CD4-positive, alpha-beta T cell treated with Interleukin-1 beta for 1 hour (primary cell): ENCODE measurements at places on chromosomes 12 and 14.

DNA sequence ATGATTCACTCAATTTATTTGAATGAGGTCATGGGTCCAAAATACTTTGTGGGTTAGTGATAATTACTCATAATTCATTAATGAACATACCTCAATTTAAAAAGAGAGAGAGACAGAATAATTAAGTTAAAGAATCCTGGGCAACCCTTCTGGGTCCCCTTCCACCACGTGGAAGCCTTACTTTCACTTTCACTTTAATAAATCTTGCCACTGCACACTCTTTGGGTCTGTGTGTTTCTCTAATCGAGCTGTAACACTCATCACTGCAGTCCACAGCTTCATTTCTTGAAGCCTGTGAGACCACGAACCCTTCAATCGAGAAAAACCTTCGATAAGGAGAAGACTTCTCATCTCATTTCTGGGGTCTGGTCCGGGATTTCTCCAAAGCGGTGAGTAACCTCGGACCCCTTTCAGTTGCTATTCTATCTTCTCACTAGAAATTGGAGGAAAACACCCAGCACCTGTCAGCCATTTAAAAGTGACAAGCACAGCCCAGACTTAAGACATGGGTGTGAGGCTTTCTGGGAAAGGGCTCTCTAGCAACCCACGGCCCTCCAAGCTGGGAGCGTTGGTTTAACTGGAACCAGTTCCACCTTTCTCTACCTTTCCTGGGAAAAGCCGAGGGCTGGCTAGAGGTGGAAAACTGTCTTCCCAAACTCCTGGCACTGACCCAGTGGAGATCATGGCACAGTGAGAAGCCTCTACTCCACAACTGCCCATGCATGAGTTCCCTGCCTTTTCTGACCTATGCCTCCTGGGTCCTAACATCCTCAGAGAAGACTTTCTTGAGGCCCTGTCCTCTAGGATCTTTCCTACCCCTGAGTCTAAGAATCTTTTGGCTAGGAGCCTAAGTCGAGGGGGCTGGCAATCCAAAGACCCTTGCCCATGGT, 148.8 kb upstream of the ATF7IP start:
- no peak for DNase-seq

DNA sequence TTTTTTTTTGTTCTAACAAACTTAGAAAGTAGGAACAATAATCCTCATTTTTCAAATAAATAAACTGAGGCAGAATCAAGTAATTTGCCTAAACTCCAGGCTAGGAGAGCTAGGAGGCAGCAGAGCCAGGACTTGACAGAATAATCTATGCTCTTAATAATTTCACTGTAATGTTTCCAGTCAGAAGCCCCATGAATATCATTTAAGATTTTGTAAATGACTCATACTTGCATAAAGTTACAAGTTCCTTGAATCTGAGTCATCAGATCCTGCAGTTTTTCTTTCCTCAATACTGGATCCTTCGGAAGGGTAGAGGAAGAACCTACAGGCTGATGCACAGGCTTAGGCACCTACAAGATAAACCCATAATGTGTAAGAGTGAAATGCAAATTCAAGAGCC, 29.0 kb downstream of the CAPRIN2 start:
- DNase-seq = no peak

DNA sequence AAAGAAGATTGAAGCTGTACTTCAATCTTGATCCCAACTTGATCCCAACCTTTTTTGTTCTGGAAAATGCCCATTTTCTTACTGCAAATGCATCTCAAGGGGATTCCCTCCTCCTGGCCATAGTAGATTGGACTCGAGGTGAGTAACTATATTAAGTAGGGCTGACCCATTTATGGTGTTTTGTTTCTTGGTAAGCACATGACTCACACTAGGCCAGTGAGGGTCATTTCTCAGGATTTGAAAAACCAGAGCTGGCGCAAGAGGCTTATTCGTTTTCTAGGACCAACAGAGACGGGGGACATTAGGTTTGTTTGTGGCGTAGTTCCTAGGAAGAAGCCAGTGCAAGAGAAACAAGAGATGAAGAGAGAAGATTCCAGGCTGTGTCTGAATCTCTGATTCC, 51.4 kb downstream of the MRPL42 start:
- DNase-seq = no peak

DNA sequence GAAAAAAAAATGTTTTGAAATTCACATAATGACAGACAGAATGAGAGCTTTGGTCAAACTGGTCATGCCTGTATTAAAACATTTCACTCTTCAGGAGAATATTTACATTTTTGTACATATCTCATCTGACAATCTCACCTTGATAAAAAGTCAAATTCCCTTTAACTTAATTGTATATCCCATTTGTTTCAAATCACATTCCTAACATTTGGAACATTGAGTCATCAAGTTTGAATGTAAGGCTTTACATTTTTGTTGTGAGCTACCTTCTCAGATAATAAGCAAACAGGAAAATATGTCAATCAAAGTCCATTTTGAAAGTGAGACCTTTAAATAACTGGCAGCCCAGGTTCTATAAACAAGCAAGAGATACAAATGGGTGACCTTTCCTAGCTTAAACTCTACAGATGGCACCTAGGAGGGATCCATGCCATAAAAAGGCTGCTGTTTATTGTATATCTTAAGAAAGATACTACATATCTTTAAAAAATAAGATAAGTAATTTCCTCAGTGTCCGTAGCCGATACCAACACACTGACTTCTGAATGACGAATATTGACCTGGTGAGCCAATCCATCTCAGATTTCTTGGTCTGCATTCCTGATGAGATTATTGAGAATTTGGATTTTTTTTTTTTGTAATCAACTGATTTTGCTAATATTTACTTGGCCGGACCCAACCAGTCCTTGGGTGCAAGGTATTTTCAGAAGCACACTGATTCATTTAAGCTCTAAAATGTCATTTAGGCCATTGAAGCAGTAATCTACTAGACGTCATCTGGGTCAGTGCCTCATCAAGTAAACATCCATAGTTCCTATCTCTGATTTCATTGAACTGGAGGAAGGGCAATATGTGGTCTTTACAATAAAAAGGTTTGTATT, 259.6 kb downstream of the BTG1 start:
- DNase-seq = no peak

GRCh38 chr12:54736549-54736948, 88.4 kb upstream of the DCD start:
- DNase-seq = no peak

DNA sequence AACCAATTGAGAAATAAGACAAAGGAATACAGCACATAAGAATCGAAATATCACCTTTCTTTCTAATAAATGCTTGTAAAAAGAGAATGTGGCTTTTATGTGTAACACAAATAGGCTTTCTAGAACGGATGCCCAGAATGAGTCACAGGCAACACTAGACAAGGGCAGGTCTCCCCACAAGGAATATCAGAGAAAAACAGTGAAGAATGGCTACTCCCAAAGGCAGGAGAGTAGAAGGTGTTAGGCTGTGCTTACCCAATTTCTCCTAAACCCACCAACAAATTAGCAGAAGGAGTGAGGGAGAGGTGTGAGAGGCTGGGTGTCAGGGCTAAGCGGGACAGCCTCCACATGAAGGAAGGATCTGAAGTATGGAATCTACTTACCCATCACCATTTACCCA, 55.2 kb downstream of the GALNT4 start:
- peak; percentile 35 for DNase-seq

DNA sequence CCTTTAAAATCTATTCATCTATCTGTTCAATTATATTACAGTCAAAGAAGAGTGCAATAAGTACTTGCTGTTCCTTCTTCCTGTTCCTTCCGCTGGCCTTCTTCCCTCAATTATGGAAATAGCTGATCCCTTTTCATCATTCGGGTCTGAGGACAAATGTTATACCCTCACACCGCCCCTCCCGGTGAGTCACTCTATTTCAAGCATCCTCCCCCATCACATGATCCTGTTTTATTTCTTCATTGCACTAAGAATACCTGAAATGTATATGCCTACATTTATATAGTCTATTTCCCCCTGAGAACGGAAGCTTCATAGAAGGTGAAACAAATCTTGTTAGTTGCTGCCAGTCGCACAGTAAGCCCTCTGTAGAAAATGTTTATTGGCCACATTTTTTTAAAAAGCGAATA, 2.5 kb downstream of the SLC38A1 start:
- peak; percentile 59 for DNase-seq

- DNase-seq = no peak
These were observed 59.5 kb downstream of the CRADD start for GRCh38 chr12:93736640-93737178.

- no peak for DNase-seq
These were observed 3.2 kb downstream of the DGLUCY start for GRCh38 chr14:91116913-91117588.

- DNase-seq = no peak
These were observed 76.1 kb downstream of the TBC1D30 start for GRCh38 chr12:64900540-64900939.

DNA sequence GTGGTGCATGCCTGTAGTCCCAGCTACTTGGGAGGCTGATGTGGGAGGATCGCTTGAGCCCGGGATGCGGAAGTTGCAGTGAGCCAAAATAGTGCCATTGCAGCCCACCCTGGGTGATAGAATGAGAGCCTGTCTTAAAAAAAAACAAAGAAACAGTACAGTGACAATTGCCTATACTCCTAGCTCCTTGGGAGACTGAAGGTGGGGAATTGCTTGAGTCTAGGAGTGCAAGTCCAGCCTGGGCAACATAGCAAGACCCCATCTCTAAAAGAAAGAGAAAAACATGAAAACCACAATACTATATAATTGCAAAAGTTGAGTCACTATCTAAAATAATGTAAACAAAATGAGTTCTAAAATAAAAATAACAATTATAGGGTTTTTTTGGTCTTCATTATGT, 20.0 kb downstream of the KLC1 start:
- no peak for DNase-seq

GRCh38 chr14:73269729-73270531, 32.6 kb downstream of the PAPLN start:
- DNase-seq = no peak

- no peak for DNase-seq
These were observed 186.8 kb upstream of the PRICKLE1 start for GRCh38 chr12:42776396-42776795.

DNA sequence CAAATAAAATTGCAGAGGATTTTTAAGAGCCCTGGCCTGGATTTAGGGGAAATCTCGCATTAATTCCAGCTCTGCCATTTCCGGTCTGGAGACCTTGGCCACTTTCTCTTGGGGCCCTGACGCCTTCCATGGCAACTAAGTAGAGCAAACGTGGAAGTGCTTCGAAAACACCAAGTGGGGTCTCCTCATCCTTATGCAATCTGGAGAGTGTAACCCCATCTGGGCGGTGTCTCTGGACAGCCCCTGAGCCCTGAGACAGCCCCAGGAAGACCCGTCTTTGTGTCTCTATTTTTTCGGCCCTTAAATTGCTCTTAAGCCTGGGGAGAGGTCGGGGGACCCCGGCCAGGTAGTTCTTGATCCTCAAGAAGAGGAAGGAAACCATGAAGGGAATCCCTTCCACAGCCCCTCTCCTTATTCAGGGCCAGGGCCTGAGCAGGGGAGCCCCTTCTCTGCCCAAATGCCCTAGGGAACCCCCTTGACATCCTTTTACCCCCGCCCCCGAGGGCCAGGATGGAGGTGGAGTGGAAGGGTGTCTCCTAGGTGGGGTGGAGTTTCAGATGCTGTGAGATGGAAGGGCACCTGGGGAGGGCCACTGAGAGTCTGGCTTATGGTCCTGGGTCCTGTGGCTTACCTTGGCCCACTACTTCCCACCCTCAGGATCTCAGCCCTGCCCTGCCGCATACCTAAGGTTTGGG, 17.6 kb upstream of the NR4A1 start:
- DNase-seq = no peak

DNA sequence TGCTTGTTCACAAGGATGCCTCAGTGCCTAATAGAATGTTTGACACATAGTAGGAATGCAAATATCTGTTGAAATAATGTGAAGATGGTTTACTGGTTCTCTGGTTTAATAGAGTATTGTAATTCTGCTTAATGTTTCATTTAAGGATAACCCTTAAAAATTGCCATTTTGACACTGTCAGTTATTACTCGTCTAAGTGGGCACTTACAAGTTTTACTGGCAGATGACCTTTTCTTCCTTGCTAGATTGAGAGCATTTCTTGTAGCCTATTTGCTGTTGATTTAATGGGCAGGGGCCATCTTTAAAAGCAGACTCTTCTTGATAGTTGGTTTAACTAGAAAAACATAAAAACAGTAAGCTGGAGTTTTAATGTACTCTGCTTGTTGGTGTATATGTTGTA, 1.9 kb downstream of the TMEM263 start:
- no peak for DNase-seq

DNA sequence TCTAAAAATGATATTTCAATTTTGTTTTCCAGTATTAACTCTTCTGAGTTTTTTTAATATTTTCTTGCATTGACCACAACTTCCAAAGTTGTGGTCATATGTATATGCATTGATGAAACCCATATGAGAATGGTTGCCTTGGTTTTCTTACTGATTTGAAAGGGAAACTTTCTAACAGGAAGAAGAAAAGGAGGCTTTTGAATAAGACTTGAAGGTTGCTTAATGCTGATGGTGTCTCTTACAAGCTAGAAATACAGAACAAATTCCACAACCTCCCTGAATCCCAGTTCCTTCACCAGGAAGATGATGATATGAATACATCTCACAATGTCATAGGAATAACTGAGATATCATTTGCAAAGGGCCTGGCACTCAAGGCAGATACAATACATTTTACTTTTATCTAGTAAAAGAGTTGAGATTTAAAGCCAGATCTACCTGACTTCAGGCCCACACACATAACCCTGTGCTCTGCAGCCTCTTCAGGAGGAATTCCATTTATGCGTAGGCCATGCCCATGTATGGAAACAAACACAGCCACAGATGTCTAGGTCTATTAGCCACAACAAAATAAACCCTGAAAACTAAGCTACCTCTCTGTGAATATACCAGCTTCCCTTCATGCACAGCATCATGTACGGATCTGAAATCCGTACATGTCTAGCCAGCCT, 165.4 kb upstream of the PLEKHG7 start:
- DNase-seq = no peak

GRCh38 chr14:78469947-78470346, 299.8 kb downstream of the NRXN3 start:
- DNase-seq = no peak

GRCh38 chr12:32230613-32230993, 124.0 kb downstream of the BICD1 start:
- DNase-seq = no peak

DNA sequence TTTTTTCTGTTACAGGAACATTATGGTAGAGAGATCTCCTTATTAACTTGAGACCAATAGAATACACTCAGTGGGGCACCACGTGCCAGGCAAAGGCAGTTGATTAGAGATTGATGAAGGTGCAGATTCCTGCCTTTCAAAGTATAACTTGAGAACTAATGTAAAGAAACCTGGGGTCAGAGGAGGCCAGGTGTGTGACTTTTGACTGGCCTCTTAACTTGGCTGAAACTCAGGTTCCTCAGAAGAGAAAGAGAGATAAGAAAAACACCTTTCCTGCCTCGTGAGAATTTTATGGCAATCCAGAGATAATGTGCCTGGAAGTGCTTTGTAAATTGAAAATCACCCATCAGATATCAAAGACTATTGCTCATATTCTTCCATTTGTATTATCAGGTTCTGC, 110.7 kb upstream of the GZMB start:
- DNase-seq = no peak

DNA sequence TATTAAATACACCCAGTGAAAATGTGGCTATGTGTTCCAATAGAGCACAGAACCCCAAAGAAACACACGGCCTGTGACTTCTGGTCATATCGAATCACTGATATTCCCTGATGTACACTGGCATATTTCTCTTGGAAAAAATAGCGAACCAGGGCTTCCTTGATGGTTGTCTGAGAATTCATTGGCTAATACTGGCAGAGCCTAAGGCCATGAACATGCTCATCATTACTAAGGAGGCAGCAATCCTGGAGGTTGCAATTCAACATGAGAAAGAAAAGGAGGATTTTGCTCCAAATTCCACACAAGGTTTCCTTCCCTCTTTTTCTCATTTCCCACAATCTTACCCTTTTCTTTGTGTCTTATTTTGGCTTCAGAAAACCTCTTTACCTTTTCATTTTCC, 212.9 kb upstream of the HMGA2 start:
- no peak for DNase-seq
